Forelimb muscle (tissue), 1 donor: ENCODE measurements at places on chromosomes 11 and 22. TPM values are rescaled to one million over a fixed set of nuclear protein-coding genes. Genes with fewer than 3 reads are reported as not detected.

GRCh38 chr22:23534201-23534850 lies 45.8 kb downstream of the IGLL1 start:
- no peak for DNase-seq

- DNase-seq: no peak
Measured at GRCh38 chr22:43753688-43754087, 58.4 kb downstream of the EFCAB6 start.

DNA sequence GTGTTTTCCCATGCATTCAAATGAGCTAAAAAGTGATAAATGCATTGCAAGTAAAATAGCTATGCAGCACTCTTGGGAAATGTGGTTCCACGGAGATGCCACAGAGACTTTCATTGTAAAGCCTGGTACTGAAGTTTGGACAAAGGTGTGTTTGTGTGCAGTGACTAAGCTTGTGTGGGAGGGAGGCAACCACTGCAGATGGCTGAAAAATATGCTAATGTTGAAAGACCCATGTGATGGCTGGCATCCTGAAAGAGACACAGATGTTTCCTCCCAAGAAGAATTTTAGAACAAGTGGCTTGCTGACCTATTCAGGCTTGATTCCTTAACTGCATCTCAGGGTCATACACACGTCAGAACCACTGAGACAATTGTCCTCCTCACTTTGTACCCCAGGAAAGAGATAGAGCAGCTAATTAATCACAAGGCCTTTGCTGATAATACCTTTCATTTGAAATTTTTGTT lies 73.8 kb downstream of the FAM76B start:
- no peak for DNase-seq

- DNase-seq: no peak
Measured at GRCh38 chr11:8315954-8316353, 52.3 kb upstream of the LMO1 start.

The JHY gene
- 1.3 TPM for polyA plus RNA-seq

The GGTLC3 gene
- not detected for polyA plus RNA-seq

The KRTAP5-1 gene
- polyA plus RNA-seq: 2.5 TPM

The OR2AG2 gene
- not detected for polyA plus RNA-seq
